Heart right ventricle (tissue), 16 donors: ENCODE measurements at places on chromosomes 11 and 22. TPM values are rescaled to one million over a fixed set of nuclear protein-coding genes. Genes with fewer than 3 reads are reported as not detected.

Gene RASL10A
- 3.1 TPM for polyA plus RNA-seq

Gene GGTLC2
- not detected for polyA plus RNA-seq

Gene IGF2
- 85.9 TPM for polyA plus RNA-seq

Gene CHRDL2
- polyA plus RNA-seq: 4.0 TPM

Gene FOLR2
- 10.8 TPM for polyA plus RNA-seq

Gene TPST2
- polyA plus RNA-seq: 27.8 TPM
